ENCODE measurements at places on chromosomes 12 and 14.

- no peak for DNase-seq
Observed at GRCh38 chr12:47110011-47110541, 30.3 kb upstream of the AMIGO2 start.

- DNase-seq: no peak
Observed at GRCh38 chr14:83342590-83342989, 1808.9 kb upstream of the SEL1L start.

DNA sequence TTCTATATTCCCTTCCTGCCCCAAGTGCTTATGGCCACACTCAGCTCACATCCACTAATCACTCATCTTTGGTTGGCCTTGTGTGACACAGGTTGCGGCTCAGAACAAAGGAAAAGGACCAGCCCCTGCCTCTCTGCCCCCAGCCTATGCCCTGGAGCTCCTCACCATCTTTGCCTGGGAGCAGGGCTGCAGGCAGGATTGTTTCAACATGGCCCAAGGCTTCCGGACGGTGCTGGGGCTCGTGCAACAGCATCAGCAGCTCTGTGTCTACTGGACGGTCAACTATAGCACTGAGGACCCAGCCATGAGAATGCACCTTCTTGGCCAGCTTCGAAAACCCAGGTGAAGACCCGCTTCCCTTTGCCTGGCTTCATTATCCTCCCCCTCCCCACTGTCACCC lies 15.8 kb upstream of the OAS2 start:
- no peak for DNase-seq

- DNase-seq: no peak
Observed at GRCh38 chr12:49990273-49990672, 17.5 kb downstream of the AQP6 start.

DNA sequence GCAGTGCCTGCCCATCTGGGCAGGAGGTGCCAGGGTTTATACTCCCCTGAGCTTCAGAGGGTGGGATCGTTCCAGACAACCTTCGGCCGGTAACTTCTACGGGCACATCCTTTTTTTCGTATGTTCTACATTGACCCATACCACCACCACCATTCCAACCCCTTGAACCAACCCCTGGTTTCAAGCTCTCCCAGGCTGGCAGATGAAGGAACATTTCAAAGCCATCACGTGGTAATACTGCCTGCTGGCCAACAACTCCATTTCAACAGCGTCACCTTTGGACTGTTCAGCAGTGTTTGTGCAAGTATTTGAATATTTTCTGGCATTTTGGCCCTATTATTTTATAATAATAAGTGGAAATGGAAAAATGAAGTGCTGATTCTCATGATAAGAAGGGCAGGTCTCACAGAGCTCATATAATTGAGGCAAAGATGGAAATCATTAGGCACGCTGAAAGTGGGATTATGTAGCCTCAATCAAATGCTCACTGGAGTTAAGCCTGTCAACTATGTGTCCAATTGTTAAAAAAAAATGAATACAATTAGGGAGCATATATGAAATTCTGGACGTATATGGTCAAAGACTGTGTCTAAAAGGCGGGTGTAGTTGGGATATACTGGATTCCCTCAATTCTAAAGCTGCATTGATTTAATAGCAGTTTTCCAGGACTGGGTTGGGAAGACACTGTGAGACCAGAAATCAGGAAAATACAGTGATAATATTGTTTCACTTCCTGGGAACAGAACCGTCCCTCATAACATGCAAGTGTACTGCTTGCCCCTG lies 162.1 kb downstream of the ZFP36L1 start:
- no peak for DNase-seq

DNA sequence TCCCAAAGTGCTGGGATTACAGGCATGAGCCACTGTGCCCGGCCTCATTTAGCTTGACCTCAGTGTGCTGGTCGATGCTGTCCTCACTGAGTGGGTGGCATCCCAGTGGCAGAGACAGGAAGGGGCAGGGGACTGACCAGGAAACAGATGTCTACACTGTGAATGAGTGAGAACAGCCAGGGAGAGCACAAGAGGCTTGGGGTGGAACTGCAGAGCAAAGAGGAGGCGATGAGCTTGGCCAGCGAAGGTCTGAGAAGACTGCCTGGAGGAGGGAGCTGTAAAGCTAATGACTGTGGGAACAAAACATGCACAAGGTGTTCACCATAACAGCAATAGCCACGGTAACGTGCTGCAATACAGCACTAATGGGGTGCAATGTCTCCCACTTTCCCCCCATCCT lies 57.2 kb upstream of the BEGAIN start:
- DNase-seq: no peak

- DNase-seq: peak; percentile 8
Observed at GRCh38 chr12:16347391-16348298, at the start of gene MGST1. MGST1 (plus strand) TSS chr12:16347645; CDS start chr12:16354253, 6,608 bp downstream.

- no peak for DNase-seq
Observed at GRCh38 chr14:73887694-73888459, 1.2 kb downstream of the ZNF410 start.

- no peak for DNase-seq
Observed at GRCh38 chr14:28077021-28077420, 689.6 kb upstream of the FOXG1 start.

DNA sequence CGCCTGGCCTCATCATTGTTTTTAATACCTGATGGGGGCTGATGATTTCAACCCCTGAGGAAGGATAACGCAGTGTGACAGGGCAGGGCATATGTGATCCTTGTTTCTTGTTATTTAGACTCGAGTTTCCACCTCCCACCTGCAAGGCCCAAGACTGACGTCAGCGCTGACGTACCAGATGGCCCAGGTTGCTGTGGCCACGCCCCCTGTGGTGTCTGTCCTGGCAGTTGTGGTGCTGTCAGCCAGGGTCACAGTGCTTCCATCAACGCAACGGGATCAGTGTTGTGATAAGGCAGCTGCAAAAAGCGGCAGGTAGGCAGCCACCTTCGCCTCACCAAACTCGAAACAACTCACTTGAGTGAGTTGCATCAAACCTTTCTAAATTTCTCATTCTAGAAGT lies 18.4 kb downstream of the DDX51 start:
- no peak for DNase-seq

DNA sequence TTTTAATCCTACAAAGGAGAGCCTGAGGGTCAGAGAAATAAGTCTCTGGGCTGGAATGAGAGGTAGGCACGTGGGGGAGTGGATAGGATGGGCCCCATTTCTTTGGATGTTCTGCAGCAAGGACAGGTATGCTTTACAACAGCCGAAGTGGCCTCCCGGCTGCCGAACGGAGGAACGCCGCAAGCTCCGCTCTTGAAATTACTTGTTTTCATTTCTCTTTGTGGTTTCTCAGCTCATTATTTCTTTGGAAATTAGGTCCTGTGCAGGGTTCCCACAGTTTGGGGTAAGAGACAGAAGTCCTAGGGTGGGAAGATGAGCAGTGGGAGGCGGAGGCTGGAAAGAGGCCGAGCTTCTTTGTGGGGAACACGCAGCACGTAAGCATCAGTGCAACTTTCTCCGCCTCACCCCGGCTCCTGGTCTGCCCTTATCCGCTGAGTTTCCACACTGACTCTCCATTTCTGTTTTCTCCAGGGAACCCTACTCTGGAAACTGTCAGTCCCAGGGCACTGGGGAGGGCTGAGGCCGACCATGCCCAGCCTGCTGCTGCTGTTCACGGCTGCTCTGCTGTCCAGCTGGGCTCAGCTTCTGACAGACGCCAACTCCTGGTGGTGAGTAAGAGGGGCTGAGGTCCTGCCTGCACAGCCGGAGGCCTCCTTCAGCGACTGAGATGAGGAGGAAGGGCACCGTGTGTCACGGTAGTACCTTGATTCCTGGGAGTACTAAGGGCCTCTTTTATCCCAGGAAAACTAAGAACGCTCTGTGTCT lies 2.0 kb downstream of the WNT5B start:
- no peak for DNase-seq

DNA sequence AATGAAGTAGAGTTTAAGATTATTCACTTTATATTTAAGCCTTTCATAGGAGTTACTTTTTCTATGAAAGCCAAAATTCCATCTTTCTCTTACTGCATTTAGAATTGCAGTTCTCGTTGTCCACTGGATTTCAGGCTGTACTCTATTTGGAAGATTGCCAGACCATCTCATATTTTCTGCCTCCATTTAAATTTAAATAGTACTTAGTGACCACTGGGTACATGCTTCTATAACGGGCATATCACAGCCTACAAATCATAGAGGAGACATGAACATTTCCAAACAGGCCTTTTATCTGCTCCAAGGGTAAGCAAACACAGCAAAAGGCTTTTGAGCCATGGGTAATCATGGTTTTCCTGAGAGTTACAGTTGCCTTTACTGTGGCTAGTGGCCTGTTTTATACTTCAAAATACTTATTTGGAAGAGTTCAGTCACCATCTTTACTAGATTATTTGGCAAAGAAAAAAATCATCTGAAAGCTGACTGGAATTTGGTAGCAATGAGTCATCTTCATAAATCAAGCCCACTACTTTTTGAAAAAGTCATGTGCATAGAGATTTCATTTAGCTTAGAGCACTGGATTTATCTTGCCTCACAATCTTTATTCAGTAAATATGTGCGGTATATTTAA lies 15.7 kb downstream of the ANO6 start:
- DNase-seq: no peak

DNA sequence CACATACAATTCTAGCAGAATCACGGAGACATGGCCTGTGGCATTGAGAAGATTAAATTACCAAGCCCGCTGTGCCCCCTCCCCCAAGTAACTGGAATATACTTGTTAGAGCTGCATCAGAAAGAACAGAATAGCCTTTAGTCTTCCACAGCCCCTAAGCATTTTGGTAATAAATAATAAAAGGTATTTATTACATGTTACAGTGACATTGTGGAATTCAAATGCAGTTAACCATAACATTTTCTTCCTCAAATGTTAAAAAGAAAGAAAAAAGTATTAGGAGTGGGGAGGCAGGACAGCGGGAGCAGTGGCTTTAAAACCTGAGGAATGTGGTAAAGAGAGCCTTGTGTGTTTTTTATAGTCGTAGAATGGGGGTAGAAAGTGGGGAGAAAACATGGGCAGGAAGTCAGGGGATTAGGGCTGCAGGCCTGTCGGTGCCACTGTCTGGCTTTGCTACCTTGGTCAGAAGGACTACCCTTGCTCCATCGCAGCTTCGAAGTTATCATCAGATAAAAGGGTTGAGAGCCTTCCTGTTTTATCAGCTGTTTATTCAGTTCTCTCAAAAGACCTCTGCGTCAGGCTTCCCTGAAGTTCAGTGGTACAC lies 255.9 kb downstream of the MSRB3 start:
- DNase-seq: no peak

- no peak for DNase-seq
Observed at GRCh38 chr14:21229821-21230220, 39.4 kb downstream of the HNRNPC start.

- no peak for DNase-seq
Observed at GRCh38 chr12:558580-558979, 98.8 kb downstream of the B4GALNT3 start.

GRCh38 chr12:11885261-11886038 lies 185.3 kb upstream of the BCL2L14 start:
- no peak for DNase-seq

- DNase-seq: no peak
Observed at GRCh38 chr14:92426237-92426636, 87.3 kb upstream of the RIN3 start.

DNA sequence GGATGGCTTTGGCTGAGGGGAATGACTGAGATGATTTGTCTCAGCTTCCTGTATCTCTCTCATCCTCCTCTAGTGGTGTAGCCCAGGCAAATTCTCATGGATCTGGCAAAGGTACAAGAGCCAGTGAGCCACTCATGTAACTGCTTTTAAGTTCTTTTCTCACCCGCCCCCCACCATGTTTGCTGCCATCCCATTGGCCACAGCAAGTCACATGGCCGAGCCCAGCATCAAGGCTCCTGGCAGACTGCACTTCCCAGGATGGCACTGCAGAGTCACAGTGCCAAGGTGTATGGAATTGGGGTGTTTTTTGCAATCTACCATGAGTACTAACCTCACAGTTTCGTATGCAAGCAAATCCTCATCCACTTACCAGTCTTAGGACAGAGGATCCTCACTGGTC lies 50.9 kb downstream of the CHST11 start:
- DNase-seq: no peak

DNA sequence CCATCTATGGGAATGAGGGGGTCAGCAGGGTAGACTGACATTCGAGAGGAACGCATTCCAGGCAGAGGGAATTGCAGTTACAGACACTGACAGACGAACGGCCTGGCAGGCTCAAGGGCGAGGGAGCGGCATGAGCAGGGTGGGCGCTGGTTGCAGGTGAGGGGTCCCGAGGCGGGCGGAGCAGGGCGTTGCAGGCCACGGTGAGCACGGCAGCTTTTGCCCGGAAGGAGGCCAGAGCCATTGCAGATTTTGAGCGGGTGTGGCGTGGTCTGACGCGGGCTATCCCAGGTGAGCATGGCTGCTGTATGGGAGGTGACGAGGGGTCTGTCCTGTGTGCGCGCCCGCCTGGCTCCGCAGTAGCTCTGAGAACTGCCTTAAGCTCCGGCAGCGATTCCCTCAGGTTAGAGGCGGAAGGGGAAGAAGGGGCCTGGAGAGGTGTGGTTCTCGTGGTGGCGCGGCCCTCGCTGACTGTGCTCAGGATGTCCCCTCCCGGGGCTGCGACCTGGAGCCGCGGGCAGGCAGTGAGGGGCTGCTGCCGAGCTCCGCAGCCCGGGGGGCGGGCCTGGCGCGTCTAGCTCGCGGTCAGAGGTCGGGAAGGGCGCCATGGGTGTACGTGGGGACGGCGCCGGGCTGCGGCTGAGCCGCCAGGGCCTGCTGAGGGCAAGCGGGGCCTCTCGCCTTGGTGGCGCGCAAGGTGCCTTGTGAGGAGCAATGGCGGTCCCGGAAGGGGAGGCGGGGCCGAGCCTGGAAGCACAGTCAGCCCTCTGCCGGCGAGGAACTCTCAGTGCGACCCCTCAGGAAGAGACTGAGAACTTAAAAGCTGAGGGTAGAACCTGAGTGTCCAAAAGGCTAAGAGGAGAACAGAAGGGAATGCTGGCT lies 177.1 kb downstream of the CACNA1C start:
- DNase-seq: no peak

DNA sequence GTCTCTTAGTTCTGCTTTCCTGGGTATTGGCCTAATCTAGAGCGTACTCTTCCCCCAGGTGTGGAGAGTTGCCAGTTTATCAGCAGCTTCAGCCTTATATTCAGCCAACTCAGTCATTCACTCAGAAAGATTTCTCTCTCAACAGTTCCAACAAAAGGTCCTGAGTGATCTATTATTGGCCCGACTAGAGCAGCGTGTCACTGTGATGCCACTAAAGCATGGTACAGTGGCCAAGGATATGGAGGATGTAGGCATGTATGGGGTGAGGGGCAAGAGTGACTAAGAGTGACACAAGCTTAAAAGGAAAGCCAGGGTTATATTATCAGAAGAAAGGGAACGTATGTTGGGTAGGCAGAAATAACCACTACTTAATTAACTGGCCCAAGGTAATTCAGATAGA lies 4.8 kb downstream of the NOPCHAP1 start:
- DNase-seq: no peak

GRCh38 chr14:105363847-105364708 lies 34.3 kb upstream of the TEX22 start:
- DNase-seq: no peak
